ENCODE measurements at places on chromosomes 5 and 9. TPM values are rescaled to one million over a fixed set of nuclear protein-coding genes. Genes with fewer than 3 reads are reported as not detected.

CCNI2 gene
- total RNA-seq, result under 0.01 TPM

PRDM9 gene
- total RNA-seq, result not detected

BRD3OS gene
- 12.4 TPM for total RNA-seq

RUFY1 gene
- total RNA-seq, result 78.3 TPM

BNIP1 gene
- 23.9 TPM for total RNA-seq

IFNB1 gene
- total RNA-seq, result 0.17 TPM

EXOC3 gene
- total RNA-seq, result 36.5 TPM

GGTA1 gene
- total RNA-seq, result under 0.01 TPM

PCDHGA12 gene
- 13.7 TPM for total RNA-seq

DNA sequence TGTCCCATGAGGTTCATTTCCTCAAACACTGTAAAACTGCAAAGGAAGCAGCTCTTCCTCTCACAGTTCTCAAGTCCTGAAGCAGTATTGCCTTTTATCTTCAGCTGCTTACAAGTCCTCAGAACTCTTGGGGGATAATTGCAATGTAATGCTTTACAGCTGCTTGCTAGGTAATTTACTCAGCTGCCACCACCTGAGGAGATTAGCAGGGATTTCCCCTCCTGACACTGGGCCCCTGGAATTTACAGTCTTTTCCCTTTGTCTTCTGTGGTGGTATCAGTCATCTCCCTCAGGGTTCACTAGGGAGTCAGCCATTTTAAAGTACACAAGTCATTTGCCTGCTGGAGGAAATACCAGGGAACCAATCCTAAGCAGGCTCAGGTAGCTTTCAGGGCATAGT is 754.3 kb upstream of the GRAMD2B start:
- no peaks in the 10 kb centered on the region for H3K36me3 ChIP-seq
- H3K4me3 ChIP-seq, result no peak overlapping the region
- H3K4me1 ChIP-seq, result no peaks in the 10 kb centered on the region
- DNase-seq, result no peak
- no peak overlapping the region for H3K27ac ChIP-seq
- no peaks in the 10 kb centered on the region for H3K27me3 ChIP-seq

- no peak overlapping the region for H3K4me3 ChIP-seq
- H3K4me1 ChIP-seq, result peaks cover 11% of the 10 kb centered on the region
- peak overlapping the region; percentile 0 for H3K27ac ChIP-seq
- no peaks in the 10 kb centered on the region for H3K36me3 ChIP-seq
- H3K27me3 ChIP-seq, result no peaks in the 10 kb centered on the region
Observed at GRCh38 chr9:129995409-129996160, 47.4 kb downstream of the FNBP1 start.

DNA sequence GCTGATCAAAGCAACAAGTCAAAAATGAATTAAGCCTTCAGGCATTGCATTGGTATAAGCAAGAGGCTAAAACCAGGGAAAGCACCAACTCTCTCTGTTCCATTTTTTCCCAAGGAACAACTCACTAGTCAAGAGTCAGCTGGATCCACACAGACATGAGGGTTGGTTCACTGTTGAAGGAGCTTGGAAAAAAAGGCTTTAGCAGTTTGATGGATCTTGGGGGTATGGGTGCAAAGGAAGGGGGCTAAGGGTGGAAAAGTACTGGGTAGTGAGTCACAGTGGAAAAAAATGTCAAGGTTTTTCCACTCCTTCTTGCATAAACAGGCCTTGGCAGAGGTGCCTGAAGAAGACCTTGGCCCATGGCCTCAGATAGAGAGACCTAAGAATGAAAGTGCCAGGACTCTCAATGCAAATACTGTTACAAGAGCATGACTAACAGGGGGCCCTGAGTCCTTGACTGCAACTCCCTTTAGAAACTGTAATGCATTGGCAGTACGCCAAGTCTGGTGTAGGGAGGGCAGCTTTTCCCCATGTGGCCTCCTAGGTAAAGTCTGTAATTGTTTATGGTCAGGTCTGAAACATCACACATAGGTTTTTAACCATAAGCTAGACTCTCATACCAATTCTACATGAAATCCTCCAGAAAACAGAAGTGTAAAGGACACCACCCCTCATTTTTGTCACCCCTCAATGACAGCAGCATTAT is 23.7 kb downstream of the ACTL7A start:
- H3K4me3 ChIP-seq, result no peak overlapping the region
- peaks cover 3% of the 10 kb centered on the region for H3K4me1 ChIP-seq
- no peaks in the 10 kb centered on the region for H3K27me3 ChIP-seq
- no peak overlapping the region for H3K27ac ChIP-seq
- no peaks in the 10 kb centered on the region for H3K36me3 ChIP-seq
- peak; percentile 76 for DNase-seq

DNA sequence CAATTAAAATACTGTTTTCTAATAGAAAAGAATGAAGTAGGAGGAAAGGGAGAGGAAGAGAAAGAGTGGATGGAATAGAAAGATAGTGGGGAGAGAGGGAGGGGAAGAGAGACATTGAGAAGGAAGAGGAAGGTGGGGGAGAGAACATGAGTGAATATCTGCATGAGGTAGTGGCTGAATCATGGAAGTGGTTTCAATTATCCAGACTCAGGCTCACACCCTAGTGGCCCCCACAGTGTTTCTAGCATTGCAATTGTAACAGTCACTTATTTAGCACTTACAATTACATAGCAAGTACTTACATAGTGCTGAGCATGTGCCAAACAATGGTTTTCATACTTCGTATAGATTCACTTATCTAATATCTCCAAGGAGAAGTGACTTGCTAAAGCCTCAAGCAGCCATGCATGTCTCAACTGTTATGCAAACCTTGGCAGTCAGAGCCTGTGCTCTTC is 72.7 kb downstream of the CAST start:
- H3K4me3 ChIP-seq, result no peak overlapping the region
- H3K27me3 ChIP-seq, result no peaks in the 10 kb centered on the region
- no peak for DNase-seq
- H3K36me3 ChIP-seq, result peaks cover 4% of the 10 kb centered on the region
- no peak overlapping the region for H3K27ac ChIP-seq

DNA sequence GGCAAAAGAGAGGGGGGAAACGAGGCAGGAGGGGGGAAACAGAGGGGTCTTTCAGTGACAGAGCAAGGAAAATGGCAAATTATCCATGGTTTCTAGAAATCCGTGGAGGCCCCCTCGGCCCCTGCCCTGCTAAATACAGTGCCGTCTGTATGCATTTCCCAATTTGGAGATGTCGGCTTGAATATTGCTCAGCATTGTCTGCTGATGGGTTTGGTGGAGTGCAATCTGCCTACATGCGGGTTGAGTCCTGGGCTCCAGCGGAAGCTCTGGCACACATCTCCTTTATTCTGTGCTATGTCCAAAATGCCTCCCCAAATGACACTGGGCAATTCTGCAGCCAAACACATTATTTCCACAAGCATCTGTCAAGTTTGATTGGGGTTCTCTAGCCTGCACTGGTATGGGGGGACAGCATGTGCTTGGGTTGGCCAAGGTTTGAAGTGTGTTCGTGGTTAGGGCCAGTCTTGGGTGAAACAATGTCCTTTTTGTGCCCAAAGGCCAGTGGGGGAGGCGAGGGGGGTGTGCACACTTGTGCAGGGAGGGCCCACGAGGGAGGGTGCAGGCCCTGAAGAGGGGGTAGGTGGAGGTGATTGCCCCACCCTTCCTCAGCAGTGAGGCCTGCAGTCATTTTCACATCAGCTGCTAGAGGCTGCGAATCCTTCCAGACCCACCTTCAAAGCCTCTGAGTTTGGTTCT is 6.2 kb upstream of the NEUROG1 start:
- H3K27me3 ChIP-seq, result peaks cover 58% of the 10 kb centered on the region
- DNase-seq, result no peak
- no peak overlapping the region for H3K4me3 ChIP-seq
- H3K27ac ChIP-seq, result no peak overlapping the region
- no peaks in the 10 kb centered on the region for H3K4me1 ChIP-seq
- no peaks in the 10 kb centered on the region for H3K36me3 ChIP-seq

GRCh38 chr5:179192891-179193470 is 132.8 kb downstream of the ZNF354C start:
- no peak for DNase-seq
- H3K4me3 ChIP-seq, result no peak overlapping the region
- peaks cover 2% of the 10 kb centered on the region for H3K36me3 ChIP-seq
- H3K4me1 ChIP-seq, result no peaks in the 10 kb centered on the region
- no peak overlapping the region for H3K27ac ChIP-seq

DNA sequence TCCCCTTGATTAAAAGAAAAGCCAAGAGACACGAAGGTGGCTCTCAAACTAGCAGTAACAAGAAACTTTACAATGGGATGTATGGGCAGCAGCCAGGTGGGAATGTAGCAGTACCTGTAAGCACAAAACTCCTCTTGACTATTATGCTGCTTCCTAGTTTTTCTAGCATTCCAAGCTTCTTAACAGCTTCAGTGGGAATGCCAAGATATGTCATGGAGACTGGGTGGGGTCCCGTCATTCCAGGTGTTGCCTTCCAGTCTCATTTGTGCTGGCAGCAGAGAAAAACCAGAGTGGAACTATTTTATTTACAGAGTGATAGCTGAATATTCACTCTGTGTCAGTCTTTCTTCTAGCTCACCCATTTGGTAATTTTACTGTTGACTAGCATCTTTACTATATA is 236.6 kb downstream of the ARL15 start:
- DNase-seq, result no peak
- no peaks in the 10 kb centered on the region for H3K27me3 ChIP-seq
- no peaks in the 10 kb centered on the region for H3K4me1 ChIP-seq
- no peak overlapping the region for H3K4me3 ChIP-seq
- no peaks in the 10 kb centered on the region for H3K36me3 ChIP-seq

DNA sequence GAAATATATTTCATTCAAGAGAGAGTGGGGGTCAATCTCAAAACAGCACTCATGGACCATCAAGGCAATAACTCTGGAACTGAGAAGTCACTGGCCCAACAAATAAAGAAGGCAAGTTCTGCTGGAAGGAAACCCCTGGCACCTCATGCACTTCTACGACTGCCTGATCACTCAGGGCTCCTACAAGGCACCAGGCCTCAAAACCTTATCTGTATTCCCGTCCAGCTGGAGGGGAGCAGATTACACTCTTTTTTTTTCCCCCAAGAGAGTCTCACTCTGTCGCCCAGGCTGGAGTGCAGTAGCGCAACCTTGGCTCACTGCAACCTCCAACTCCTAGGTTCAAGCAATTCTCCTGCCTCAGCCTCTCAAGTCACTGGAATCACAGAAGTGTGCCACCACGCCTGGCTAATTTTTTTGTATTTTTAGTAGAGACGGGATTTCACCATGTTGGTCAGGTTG is 49.9 kb downstream of the P4HA2 start:
- H3K4me3 ChIP-seq, result no peak overlapping the region
- no peaks in the 10 kb centered on the region for H3K36me3 ChIP-seq
- DNase-seq, result no peak
- H3K27me3 ChIP-seq, result no peaks in the 10 kb centered on the region

DNA sequence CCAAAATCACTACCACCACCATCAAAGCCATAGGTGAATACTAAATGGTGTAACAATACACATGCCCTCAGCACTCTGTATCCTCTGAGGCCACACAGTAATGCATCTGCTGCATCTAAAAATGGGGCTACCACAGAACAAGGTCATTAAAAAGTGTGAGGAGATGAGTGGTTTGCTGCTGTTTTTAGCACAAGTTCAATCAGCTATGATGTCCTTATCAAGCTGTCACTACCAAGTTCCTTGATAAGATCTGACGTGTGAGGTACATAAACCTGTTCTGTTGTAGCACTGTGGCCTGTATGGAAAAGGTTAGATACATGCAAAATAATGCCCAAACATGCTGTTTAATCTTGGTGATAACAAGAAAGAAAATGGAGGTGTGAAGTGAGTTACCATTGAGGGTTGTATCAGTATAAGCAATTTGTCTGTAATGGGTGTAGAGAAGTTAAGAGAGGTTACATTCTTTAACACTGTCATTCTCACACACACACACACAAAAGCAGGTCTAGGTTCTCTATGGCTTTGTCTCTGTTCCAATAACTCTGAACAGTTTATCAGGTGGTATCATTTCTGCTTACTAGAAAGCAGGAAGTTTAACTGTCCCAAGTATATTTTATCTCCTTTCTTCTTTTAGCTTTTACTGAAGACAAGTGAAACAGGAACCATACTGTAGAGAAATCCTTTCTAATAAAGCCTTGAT is 252.9 kb downstream of the CWC27 start:
- H3K4me3 ChIP-seq, result no peak overlapping the region
- H3K27me3 ChIP-seq, result no peaks in the 10 kb centered on the region
- H3K4me1 ChIP-seq, result no peaks in the 10 kb centered on the region
- no peak for DNase-seq
- H3K27ac ChIP-seq, result no peak overlapping the region

DNA sequence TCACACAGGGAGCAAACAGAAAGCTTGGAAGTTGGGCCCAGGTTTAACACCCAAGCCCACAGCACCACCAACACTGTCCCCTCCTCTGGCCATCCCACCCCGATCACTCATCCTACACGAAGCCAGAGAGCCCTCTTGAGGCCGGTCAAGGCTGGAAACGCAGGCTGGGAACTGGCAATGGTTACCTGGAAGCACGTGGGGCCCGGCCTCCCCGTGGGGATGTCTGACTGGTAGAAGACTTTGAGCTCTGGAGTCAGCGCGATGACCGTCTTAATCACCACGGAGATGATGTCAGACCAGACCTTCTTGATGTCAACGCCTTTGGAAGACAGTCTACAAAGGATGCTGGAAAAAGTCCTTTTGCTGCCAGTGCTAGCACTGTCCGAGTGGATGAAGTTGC is 104.1 kb downstream of the TTLL11 start:
- H3K27ac ChIP-seq, result no peak overlapping the region
- peaks cover 8% of the 10 kb centered on the region for H3K4me1 ChIP-seq
- H3K4me3 ChIP-seq, result no peak overlapping the region
- no peaks in the 10 kb centered on the region for H3K27me3 ChIP-seq
- peaks cover 2% of the 10 kb centered on the region for H3K36me3 ChIP-seq

- H3K27ac ChIP-seq, result no peak overlapping the region
- no peaks in the 10 kb centered on the region for H3K27me3 ChIP-seq
- no peak for DNase-seq
- H3K4me1 ChIP-seq, result no peaks in the 10 kb centered on the region
- no peak overlapping the region for H3K4me3 ChIP-seq
- no peaks in the 10 kb centered on the region for H3K36me3 ChIP-seq
Observed at GRCh38 chr9:3136686-3137346, 292.9 kb upstream of the PUM3 start.

- no peak overlapping the region for H3K27ac ChIP-seq
- no peaks in the 10 kb centered on the region for H3K36me3 ChIP-seq
- no peaks in the 10 kb centered on the region for H3K27me3 ChIP-seq
- no peak overlapping the region for H3K4me3 ChIP-seq
- no peak for DNase-seq
- H3K4me1 ChIP-seq, result no peaks in the 10 kb centered on the region
Observed at GRCh38 chr5:36651761-36652685, 45.6 kb downstream of the SLC1A3 start.

- peak overlapping the region; percentile 96 for H3K27ac ChIP-seq
- DNase-seq, result no peak
- peaks cover 45% of the 10 kb centered on the region for H3K4me1 ChIP-seq
- H3K36me3 ChIP-seq, result no peaks in the 10 kb centered on the region
- peak overlapping the region; percentile 10 for H3K4me3 ChIP-seq
Observed at GRCh38 chr9:127186806-127187205, 64.4 kb upstream of the ANGPTL2 start.
